ENCODE measurements at places on chromosomes 13 and 19. TPM values are rescaled to one million over a fixed set of nuclear protein-coding genes. Genes with fewer than 3 reads are reported as not detected.

ZNF726 gene
- total RNA-seq: 3.3 TPM

PALM gene
- total RNA-seq: 0.53 TPM

ASPDH gene
- not detected for total RNA-seq

RNASEH2A gene
- total RNA-seq: 18.0 TPM

KL gene
- total RNA-seq: not detected

FAM216B gene
- total RNA-seq: not detected

HOMER3 gene
- total RNA-seq: 0.93 TPM

GRCh38 chr19:52007451-52007805 is 583 bp downstream of the ZNF615 start:
- no peak for DNase-seq

DNA sequence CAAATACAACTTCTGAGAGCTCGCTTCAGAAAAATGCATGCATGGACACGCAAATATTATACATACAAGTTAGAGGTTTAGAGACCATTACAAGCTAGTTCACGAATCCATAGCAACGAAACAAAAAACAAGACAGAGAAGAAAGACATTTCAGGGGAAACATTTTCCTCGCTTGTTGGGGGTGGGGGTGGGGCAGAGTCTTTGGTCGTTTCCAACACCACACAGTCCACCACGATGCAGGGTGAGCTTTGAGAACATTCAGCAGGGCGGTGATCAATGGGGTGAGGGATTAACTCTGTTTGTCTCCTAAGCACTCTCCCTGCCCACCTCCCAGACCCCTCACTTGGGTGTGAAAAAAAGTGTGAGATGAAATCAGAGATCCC is 651 bp downstream of the OXGR1 start:
- DNase-seq: no peak

GRCh38 chr19:49200238-49200862 is 42.8 kb downstream of the TRPM4 start:
- no peak for DNase-seq

- DNase-seq: peak; percentile 90
Measured at GRCh38 chr19:34639491-34640085, 37.4 kb downstream of the SCGB2B2 start.

DNA sequence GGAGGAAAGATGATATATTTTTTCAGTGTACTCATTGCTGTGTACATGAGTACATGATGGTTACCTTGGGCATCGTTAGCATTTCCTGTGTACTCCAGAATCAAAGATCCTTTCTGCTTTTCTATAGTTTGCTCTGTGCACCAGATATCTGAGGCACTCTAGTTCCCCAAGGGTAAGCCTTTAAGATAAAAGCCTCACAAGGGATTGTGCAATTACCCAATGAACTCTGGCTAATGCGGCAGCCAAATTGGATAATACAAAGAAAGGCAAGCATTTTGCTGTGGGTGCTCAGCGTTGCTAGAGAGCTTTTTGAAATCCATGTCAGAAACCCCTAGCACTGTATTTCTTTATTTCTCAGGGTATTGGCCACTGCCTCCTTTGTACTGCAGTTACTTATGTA is 2.9 kb downstream of the CYSLTR2 start:
- DNase-seq: no peak

GRCh38 chr19:17112700-17113099 is 37.1 kb downstream of the MYO9B start:
- DNase-seq: no peak

DNA sequence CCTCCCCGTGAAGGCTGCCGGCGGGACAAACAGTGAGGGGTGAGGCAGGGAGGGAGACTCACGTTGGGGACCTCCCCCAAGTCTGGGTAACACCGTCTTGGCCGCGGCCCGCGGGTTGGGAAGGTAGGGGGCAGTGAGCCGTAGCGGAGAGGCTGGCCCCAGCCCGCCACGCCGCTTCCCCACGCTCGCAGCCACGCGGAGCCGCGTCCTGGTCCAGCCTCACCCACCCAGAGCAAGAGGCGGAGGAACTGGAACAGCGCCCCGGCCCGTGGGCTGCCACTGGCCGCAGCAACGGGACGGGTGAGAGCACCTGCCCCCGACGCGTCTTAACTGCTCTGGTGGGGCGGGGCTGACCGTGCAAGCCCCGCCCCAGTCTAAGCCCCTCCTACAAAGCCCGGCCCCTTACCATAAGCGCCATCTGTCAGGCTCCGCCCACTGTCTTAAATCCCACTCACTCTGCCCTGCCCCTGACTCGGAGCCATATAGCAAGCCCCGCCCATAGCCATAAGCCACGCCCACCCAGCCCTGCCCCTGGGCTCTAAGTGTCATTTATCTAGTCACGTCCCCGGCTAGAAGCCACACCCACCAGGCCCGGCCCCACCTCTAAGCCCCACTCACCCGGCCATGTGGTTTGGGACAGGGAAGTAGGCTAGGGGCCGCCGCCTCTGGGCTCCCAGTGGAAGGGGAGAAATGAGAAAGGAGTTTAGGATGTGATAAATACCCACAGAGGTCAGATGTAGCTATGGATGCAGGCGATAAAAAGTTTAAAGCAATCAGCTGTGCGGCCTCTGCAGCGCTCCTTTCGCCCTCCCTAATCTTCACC is 2.1 kb upstream of the CCL25 start:
- peak; percentile 81 for DNase-seq

DNA sequence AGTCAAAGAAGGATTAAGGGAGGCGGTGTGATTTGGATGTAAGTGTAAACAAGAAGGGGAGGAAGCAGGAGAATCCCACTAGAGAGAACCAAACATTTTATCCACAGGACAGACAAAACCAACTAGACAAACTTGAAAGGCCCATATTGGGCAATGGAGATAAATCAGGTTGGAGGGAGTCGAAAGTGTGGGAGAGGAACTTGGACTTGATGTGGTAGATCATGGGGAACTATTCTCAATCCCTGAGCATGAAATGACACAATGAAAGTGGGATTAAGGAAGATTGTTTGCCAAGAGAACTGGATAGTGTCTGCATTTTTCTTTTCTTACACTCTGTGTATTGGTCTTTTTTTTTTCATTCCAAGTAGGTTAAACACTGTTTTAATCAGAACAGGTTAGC is 17.9 kb downstream of the GPR183 start:
- DNase-seq: no peak

- DNase-seq: no peak
Measured at GRCh38 chr13:45406421-45406820, 11.8 kb downstream of the SLC25A30 start.

DNA sequence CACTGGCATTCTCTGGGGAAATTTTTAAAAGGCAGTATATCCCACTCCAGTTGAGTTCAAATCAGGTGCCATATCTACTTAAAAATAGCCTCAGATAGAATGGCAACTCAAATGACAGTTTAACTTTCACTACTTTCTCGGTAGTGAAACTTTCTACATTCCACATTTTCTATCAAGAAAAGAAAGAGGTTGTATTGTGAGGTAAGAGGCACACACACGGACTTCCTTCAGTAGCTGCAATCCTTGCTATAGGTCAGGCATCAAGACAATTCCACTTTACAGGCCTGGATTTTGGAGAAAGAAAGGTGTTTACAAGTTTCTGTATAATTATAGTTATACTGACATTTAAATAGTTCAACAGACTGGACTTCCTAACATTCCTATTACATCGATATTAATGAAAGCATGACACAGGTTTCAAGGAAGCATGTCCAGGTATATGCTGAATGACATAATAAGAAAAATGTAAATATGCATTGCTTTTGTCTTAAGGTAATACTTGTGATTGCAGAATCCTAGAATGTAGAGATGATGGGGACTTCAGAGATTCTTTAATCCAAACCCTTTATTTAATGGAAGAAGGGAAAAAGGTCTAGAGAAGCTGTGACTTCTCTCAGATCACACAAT is 5.2 kb downstream of the STARD13 start:
- DNase-seq: no peak

- no peak for DNase-seq
Measured at GRCh38 chr13:73411067-73411809, 352.4 kb downstream of the KLF5 start.

DNA sequence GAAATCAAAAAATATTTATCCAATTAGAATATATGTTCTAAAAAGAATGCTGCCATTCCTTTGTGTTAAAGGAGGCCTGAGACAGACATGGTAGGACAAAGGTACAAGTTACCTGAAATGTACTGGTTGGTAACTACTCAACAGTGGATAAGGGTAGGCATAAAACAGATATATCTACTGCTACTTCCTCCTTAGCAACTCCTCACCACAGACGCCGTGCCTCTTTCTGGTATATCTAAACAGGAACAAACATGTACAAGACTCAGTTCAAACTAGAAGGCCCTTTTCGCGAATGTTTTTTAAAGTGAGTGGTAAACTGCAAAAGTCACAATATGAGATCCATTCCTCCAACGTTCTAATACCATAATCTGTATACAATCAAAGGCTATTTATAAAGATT is 86.9 kb downstream of the TBC1D4 start:
- DNase-seq: no peak

DNA sequence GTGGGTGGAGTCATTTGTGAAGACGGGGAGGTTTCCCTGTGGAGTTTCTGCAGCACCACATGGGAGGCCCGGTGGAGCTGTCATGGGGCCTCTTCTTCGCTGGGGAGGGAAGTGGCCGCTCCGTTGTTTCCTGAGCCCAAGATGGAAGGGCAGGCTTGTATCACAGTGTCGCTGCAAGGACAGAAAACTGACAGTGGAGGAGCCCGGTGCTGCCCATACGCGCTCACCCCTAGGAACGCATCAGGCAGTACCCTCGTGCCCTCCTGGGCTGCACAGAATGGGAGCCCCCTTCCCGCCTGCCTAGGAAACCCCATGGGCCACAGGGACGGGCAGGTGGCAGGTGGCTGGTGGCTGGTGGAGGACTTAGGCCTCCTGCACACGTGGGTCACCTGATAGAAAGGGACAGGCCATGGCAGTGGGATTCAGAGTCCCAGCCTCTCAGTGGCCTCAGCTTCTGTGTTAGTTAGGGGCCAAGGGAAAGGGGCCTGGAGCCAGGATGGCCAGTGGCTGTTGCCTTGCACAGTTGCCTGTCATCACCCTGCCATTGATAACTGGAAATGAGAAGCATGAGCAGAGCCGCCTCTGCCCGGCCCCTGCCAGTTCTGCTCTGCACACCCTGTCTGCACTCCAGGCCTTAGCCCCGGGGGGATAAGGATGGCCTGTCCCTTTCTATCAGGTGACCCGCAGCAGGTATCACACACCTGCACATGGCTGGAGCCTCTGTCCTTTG is 7.6 kb downstream of the COL4A2 start:
- no peak for DNase-seq

DNA sequence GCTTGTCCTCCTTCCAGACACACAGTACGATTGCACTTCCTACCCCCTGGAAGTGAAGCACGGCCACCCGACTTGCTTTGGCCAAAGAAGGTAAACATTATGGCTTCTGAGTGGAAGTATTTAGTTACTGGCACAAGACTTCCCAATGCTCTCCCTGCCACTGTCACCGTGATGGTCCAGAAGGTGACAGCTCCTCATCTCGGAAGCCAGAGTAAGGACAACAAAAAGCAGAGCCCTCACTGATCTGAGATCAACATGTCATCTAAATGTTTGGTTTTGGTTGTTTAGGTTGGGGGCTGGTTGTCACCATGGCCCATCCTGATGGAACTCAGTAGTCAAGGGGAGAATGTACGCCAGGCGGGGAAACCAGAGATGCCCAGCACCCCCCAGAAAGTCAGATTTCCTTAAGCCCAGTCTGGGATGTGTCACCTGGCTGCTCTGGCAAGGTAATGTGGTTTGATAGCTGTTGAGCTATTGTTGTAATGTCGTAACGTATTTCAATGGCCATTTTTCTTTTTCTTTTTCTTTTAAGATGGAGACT is 170.1 kb upstream of the ZNF536 start:
- DNase-seq: no peak

DNA sequence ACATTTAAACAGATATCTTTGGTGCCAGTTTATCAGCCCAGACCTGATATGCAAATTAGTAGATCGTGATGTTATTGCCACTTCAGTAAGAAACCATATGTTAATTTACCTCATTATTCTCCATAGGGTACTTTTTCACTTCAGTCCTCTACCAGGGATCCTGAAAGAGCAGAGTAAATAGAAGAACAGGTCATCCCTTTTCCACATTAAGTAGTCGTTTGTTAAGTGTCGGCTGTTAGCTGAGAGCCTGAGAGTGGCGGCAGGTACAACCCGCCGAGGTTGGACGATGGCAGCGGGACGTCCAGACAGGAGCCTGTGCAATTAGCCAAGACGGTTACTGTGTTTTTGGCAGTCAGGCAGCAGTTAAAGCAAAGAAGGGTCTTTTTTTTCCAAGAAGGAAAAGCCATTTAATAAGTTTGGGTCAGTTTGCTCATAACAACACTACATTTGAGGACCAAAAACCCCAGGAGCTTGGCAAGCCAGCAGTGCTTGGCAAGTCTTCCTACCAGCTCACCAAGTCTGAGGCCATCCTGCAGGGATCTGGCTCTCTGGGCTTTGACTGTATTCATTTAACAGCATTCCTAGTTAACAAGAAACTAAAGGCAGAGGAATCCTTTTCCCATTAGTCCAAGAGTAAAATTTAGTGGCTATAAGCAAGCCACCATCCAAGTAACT is 231.8 kb downstream of the SHISA2 start:
- no peak for DNase-seq

- DNase-seq: no peak
Measured at GRCh38 chr13:80547885-80548825, 207.2 kb upstream of the SPRY2 start.

GRCh38 chr13:90403330-90404082 is 944.0 kb upstream of the MIR17HG start:
- DNase-seq: no peak

- no peak for DNase-seq
Measured at GRCh38 chr13:44112700-44113329, 233.1 kb downstream of the LACC1 start.

- no peak for DNase-seq
Measured at GRCh38 chr13:22227895-22228294, 557.0 kb downstream of the FGF9 start.

DNA sequence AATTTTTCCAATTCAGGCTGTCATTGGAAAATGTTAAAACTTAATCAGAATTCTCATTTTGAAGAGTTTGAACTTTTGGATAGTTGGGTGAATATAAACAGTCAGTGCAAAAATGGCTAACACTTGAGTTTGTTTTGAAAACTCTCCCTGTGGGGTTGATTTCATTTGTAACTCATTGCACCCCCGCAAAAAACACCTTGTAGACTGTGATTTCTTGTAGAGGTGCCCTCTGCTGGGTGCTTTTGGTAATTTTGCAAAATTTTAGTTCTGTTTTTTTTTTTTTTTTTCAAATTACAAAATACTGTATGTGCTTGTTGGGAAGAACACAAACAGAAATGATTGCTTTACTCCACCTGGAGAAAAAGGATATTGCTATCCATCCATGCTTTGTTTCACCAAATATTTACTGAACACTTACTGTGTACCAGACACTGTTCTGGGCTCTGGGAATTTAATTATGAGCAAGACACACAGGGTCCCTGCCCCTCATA is 28.2 kb upstream of the GPI start:
- peak; percentile 40 for DNase-seq

DNA sequence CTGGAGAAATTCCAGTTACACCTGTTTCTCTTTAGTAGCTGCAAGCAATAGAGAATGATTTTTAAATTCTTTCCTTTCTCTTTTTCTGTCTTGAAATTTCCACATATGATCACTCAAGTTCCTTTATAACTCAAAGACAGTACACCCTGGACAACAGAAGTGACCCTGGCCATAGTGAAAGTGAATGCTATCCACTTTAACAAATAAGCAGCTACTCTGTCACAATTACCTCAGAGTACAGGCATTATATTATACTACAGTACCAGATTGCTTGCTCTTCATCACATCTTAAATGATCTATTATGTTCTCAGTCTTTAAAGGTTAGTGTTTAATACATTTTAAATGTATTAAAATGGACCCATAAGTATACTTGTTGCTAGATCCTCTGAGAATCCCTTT is 136.2 kb downstream of the KLF12 start:
- no peak for DNase-seq

- no peak for DNase-seq
Measured at GRCh38 chr19:38830039-38830733, 1.4 kb downstream of the ECH1 start.
